ENCODE measurements at places on chromosomes 5 and 9.
A peak's percentile ranks its signal among the peaks of the same experiment; 100 is the strongest.

DNA sequence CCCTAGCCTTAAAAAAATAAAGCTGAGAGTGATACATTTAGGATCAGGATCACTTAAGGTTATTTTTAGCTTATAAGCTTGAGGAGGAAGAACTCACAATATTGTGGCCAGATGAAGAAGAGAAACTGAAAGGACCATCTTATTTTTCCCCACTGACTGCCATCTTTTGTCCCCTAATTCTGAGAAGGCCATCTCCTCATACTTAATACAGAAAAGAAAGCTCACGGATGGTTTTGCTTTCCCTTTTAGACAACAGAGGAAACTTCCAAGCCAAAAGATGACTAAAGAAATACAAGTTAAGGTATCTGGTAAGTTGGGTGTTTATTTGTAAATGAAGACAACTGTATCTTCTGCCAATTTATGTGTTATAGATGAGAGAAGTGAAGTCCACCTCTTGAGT, 36.4 kb downstream of the ERAP1 start:
- DNase-seq = no peak

DNA sequence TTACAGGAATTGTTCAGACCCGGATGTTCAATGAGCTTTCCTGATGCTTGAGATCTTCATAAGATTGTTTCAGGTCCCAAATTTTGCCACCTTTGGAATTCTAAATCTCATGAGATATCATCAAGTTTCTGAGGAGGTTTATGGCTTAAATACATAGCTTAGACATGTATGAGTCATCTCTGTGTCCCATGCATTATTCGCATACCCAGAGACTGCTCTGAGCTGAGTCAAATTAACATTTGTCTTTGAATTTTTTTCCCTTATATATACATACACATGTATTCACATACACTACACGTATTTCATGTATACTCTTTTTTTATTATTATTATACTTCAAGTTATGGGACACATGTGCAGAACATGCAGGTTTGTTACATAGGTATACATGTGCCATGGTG, 744.6 kb downstream of the BRINP1 start:
- DNase-seq = no peak

- DNase-seq = no peak
These were observed 819 bp downstream of the LSM11 start for GRCh38 chr5:157744051-157745011.

GRCh38 chr5:139648205-139649081, at the start of gene CXXC5:
Gene CXXC5, plus strand, starts transcription at chr5:139648349. Its CDS starts 32,175 bp downstream, at chr5:139680524.
- DNase-seq = no peak

- DNase-seq = no peak
These were observed 43.9 kb downstream of the PRRT1B start for GRCh38 chr9:131589124-131589711.

DNA sequence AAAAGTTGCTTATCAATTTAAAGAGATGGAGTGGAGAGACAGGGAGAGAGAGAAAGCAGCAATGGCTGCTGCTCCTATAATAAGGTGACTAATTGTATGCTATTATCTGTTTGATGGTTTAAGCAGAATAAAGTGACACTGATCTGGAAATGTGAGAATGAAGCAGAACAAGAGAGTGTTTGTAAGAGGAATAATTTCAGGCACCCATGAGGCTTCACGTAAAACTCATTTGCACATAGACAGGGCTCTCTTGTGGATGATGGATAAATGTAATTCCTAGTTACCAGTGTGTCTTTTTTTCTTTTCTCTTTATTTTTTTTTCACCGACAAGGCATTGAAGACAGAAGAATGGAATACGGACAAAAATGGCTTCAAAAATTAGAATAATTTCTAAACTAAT, 228.8 kb upstream of the TYRP1 start:
- no peak for DNase-seq

DNA sequence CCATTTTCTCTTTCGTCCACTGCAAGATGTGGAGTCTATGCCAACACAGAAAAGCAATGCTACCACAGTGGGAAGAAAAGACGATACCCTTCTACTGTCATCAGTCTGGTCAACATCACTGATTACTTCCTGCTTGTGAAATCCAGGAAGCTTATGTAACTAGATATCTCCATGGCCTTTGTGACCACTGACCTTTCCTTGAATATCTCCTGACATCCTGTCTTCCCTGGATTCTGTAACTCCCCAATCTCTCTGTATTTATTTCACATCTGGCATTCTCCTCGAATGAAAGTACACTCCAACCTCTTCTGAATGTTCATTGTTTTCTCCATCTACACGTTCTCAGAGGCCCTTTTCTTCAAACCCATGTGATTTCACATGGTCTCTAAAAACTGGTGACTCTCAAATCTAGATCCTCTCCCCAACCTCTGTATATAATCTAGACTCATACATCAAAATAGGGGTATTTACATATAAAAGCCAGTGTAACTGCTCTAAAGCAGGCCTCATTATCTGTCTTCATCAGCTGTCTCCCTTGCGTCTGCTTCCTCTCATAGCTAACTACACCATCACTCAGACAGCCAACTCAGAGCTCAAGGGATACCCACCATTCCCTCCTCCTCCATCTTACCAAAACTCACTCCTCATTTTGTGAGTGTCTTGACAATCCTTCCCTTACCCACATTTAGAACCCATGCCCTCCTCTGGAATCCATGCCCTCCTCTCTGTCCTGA, 156.8 kb downstream of the SEMA5A start:
- no peak for DNase-seq

DNA sequence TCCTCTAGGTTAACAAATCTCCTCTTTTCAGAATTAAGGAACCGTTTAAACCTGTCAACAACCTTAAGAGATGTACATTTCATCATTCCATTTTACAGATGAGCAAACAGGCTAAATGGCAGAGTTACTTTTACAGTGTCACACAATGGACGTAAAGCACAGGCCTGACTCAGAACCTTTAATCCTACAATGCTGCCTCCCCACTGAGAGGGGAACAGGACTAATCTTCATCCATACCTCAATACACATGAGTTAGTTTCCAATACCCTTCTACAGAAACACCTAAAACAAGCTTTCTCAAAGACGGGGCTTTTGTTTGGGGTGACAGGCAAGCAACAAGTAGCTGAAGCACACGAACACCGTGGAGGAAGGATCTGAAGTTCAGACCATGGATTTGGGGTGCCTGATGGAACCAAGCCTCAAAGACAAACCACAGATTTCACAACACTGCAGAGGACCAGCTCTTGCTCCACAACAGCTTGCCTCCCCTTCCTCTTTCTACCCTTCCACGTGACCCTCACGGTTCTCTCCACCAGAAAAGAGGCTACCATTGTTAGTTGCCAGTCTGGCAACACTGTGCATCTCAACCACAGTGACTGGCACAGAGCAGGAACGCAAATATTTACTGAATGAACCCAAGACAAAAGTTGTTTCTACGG, 1.8 kb downstream of the RNF130 start:
- no peak for DNase-seq

- DNase-seq = no peak
These were observed 22.7 kb downstream of the ANXA2R start for GRCh38 chr5:43017428-43017815.

DNA sequence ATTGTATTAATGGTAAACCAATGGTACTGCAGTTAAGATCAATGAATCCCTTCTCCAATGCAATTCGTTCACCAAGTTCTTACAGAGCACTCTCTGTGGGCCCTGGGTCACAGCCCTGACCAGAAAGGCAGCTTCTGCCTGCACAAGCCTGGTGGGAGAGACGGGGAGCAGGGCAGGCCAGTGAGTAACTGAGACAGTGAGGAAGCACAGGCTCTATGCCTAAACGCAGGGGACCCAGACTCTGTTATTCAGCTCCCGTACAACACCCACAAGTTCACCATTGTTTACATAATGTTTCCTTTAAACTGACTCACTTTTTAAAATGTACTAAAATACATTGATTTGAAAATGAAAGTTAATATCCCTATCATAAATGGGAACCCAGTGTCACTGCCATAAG, 40.5 kb upstream of the CTSL start:
- no peak for DNase-seq

GRCh38 chr5:1681955-1682354, 117.7 kb downstream of the MRPL36 start:
- DNase-seq = no peak

DNA sequence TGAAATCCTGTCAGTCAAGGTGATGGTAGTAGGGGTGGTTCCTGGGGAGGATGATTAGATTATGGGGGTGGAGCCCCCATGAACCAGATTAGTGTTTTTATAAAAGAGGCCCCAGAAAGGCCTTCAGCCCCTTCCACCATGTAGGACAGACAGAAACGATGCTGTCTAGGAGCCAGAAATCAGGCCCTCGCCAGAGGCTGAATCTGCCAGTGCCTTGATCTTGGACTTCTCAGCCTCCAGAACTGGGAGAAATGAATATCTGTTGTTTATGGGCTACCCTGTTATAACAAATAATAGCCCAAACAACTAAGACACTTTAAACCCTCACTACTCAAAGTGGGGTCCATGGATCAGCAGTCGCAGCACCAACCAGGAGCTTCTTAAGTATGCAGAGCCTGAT, 20.2 kb upstream of the FOXB2 start:
- no peak for DNase-seq

GRCh38 chr5:44390351-44390750, 1.1 kb upstream of the FGF10 start:
- no peak for DNase-seq

GRCh38 chr9:99433555-99433954, 211.5 kb downstream of the SEC61B start:
- DNase-seq = peak; percentile 12

- DNase-seq = no peak
These were observed 500.1 kb downstream of the GABRG2 start for GRCh38 chr5:162567644-162568043.

DNA sequence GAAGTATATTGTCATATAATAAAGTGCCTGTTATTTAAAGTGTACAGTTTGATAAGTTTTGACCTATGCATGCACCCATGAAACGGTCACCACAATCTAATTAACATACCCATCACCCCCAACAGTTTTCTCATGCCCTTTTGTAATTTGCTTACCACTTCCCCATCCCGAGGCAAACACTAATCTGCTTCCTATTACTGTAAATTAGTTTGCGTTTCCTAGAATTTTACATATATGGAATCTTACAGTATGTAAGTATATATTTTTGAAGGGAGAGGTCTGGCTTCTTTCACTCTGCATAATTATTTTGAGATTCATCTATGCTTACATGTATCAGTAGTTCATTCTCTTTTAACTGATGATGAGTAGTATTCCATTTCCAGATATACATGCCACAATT, 56.5 kb downstream of the AMBP start:
- no peak for DNase-seq

DNA sequence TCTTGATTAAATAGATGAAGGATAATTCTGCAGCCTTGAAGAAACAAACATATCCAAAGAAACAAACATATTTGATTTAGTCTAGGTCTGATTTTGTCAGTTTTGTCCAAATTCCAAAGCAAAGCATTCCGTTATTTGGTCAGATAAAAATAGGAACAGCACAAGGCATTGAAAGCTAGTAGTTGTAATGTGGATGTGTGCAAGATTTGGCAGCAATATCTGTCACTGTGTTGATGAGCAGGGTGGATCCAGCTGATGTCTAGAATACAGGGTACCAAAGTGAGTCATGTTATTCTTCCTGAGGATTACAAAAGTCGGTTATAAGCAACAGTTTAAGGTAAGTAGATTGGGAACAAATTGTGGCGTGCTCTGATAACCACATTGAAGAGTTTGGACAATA, 69.3 kb upstream of the PLPPR1 start:
- DNase-seq = no peak

DNA sequence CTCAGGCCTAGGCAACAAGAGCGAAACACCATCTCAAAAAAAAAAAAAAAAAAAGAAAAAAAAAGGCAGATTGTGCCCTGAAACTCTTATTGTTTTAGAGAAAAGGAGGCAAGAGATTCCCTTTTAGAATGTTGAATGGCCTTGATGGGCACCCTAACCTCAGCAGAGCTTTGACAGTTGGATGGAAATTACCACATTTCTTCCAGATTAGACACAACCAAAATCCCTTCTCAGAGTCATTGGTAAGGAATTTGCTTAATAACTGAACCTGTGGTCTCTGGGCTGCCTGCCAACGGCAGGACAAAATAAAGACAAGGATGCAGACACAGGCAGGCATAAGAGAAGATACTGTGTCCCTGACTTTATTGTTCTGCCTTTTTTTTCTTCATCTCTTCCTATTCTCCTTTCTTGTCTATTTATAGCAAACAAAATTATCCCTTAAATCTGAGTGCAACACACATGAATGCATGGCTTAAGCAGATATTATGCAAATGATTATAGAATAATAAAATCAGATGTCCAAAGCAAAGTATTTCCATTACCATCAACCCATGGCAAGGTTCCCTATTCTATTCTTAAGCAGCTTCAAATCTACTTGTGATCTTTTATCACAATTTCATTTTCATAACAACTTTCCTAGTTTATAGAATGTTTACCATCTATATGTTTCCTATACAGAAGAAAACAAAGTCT, 37.3 kb upstream of the TRIO start:
- DNase-seq = no peak

- DNase-seq = no peak
These were observed 521.3 kb upstream of the TRPC7 start for GRCh38 chr5:136886608-136887007.

- no peak for DNase-seq
These were observed 11.0 kb upstream of the RECK start for GRCh38 chr9:36025746-36026145.

GRCh38 chr9:4859035-4859434, 66.3 kb downstream of the RCL1 start:
- DNase-seq = no peak

GRCh38 chr5:173522518-173522917, 93.9 kb downstream of the BOD1 start:
- DNase-seq = no peak

DNA sequence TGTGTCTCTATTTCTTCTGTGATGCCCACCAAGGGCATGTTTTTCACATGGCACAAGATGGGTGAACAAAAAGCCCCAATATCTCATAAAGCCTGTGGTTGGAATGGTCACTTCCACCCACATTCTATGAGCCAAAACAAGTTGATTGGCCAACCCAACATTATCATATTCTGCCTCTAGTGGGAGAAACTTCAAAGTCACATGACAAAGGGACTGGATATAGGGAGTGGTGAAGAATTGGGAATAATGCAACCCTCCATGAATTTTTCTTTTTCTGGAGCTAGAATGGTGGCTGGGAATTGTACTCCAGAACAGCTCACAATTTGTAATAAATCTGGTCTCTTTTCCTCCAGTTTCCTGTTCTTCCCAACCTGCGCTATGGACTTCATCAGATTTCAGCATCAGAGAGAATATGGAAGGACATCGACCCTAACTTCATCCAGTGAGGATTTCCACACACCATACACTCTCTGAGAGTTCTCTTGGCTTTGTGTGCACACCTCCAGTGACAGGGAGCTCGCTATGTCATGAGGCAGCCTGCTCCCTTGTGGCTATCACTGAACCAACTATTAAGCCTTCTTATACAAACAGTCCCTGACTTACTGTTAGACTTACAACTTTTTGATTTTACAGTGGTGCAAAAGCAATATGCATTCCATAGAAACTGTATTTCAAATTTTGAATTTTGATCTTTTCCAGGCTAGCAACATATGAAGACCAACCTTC, 12.0 kb upstream of the B4GALT1 start:
- DNase-seq = no peak

All from stimulated activated CD8-positive, alpha-beta memory T cell treated with anti-CD3 and anti-CD28 coated beads, Interleukin-2, amount 100 ng/mL, for 1 hour (primary cell).